Fibroblast of skin of right quadriceps (primary cell): ENCODE measurements at places on chromosomes 1 and 21.

DNA sequence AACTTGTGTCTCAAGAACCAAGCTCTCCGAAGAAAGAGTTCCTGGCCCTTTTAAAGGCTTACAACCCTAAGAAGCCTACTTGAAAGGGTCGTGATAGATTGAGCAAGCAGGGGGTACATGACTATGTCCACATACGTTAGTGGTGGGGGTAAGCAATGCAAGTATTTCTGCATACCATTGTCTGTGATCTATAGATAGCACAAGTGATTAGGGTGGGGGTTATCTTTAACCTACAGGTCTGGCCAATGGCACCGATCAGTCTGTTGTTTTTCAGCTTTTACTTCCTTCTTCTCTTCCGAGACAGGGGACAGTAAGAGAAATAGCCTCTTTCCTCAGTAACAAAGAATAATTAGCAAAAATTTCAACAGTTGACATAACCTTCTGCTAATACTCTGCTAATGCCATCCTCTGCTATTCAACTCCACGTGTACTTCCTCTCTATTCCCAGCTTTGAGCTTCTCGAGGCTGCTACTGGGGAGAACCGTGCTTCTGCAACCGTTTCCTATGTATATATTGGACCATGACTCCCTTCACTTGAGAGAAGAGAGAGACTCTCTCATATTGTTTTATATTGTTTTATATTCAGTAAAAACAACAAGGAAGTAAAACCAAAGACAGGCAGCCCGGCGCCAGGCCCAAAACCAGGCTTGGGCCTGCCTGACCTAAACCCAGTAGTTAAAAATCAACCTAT lies 727.7 kb upstream of the NCAM2 start:
- DNase-seq = no peak

- DNase-seq = no peak
These were observed 1.7 kb downstream of the NR5A2 start for GRCh38 chr1:200029035-200029821.

- no peak for DNase-seq
These were observed 263.0 kb upstream of the ZRANB2 start for GRCh38 chr1:71343686-71344416.

GRCh38 chr1:186680245-186681061 lies at the start of gene PTGS2:
PTGS2 (minus strand) TSS chr1:186680423; CDS start chr1:186680290, 133 bp downstream.
- peak; percentile 95 for DNase-seq

DNA sequence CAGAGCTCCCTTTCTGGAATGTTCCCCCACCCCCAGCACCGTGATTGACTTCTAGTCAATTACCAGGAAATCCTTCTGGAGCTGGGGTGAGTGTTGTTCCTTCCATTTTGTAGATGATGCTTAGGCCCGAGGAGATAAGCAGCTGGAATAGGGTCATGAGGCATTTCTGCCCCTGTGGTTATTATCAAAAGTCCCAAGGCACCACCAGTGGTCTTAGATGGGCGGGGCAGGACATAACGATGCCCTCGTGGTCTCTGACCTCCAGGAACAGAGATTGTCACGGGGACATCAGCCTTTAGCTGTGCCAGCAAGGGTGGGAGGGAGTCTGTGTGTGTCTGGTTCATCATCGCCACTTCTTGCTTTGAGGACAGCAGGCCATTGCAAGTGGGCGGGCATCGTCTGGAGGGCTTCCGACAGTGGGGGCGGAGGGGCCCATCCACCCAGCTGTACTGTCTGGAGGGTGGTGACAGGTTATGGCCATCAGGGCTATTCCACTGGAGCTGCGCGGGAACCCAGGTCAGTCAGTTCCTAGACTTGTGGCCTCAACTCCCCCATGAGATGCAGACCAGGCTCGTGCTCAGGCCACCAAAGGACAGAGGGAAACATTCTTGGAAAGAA lies 22.6 kb downstream of the TNFRSF8 start:
- no peak for DNase-seq
